ENCODE measurements at places on chromosomes 5 and 9. TPM values are rescaled to one million over a fixed set of nuclear protein-coding genes. Genes with fewer than 3 reads are reported as not detected.

The ALG2 gene
- total RNA-seq: 33.7 TPM

- no peak overlapping the region for H3K4me3 ChIP-seq
- no peaks in the 10 kb centered on the region for H3K27me3 ChIP-seq
- H3K4me1 ChIP-seq: no peaks in the 10 kb centered on the region
- no peak for DNase-seq
- H3K36me3 ChIP-seq: no peaks in the 10 kb centered on the region
These were observed 20.9 kb upstream of the ADAM19 start for GRCh38 chr5:157596487-157596886.

GRCh38 chr9:4746278-4747030 lies 5.5 kb upstream of the AK3 start:
- no peak overlapping the region for H3K27ac ChIP-seq
- no peak for DNase-seq
- no peaks in the 10 kb centered on the region for H3K4me1 ChIP-seq
- no peak overlapping the region for H3K4me3 ChIP-seq
- no peaks in the 10 kb centered on the region for H3K27me3 ChIP-seq
- H3K36me3 ChIP-seq: no peaks in the 10 kb centered on the region

GRCh38 chr5:10566543-10567068 lies 2.7 kb downstream of the ANKRD33B start:
- no peak overlapping the region for H3K4me3 ChIP-seq
- no peak for DNase-seq
- H3K27me3 ChIP-seq: peaks cover 35% of the 10 kb centered on the region
- no peak overlapping the region for H3K27ac ChIP-seq

- H3K4me3 ChIP-seq: no peak overlapping the region
- no peak overlapping the region for H3K27ac ChIP-seq
- DNase-seq: no peak
- H3K27me3 ChIP-seq: no peaks in the 10 kb centered on the region
- no peaks in the 10 kb centered on the region for H3K36me3 ChIP-seq
These were observed 287.8 kb downstream of the GAS1 start for GRCh38 chr9:86659413-86660046.

- no peak for DNase-seq
- H3K36me3 ChIP-seq: no peaks in the 10 kb centered on the region
- H3K4me1 ChIP-seq: no peaks in the 10 kb centered on the region
These were observed 799.2 kb downstream of the TLE1 start for GRCh38 chr9:80890124-80890523.

DNA sequence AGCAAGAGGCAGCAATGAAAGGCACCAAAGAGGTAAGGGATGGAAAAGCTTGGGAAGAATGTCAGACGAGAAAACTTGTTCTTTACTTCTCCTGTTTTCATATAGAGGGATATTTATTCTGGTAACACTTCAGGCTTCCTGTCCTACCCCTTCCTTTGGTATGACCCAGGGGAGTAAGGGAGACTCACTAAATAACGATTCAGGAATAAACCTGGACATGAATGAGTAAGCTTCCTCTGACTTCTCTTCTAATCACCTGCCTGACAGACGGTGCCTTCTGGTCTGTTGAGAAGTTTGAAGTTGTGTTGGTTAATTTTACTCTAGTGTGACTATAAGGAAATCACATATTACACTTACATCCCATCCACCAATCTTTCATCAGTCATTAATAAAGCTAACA lies 461.2 kb downstream of the CDH12 start:
- H3K36me3 ChIP-seq: no peaks in the 10 kb centered on the region
- H3K27ac ChIP-seq: no peak overlapping the region
- H3K4me1 ChIP-seq: no peaks in the 10 kb centered on the region
- no peaks in the 10 kb centered on the region for H3K27me3 ChIP-seq
- DNase-seq: no peak

- no peaks in the 10 kb centered on the region for H3K27me3 ChIP-seq
- no peak overlapping the region for H3K27ac ChIP-seq
- H3K4me1 ChIP-seq: peaks cover 10% of the 10 kb centered on the region
- no peak overlapping the region for H3K4me3 ChIP-seq
- DNase-seq: peak; percentile 91
These were observed 3.5 kb upstream of the PDLIM7 start for GRCh38 chr5:177500685-177501522.
